CD4-positive, alpha-beta T cell treated with Interleukin-10 for 1 hour (primary cell): ENCODE measurements at places on chromosomes 4 and X.
A peak's percentile ranks its signal among the peaks of the same experiment; 100 is the strongest.

DNA sequence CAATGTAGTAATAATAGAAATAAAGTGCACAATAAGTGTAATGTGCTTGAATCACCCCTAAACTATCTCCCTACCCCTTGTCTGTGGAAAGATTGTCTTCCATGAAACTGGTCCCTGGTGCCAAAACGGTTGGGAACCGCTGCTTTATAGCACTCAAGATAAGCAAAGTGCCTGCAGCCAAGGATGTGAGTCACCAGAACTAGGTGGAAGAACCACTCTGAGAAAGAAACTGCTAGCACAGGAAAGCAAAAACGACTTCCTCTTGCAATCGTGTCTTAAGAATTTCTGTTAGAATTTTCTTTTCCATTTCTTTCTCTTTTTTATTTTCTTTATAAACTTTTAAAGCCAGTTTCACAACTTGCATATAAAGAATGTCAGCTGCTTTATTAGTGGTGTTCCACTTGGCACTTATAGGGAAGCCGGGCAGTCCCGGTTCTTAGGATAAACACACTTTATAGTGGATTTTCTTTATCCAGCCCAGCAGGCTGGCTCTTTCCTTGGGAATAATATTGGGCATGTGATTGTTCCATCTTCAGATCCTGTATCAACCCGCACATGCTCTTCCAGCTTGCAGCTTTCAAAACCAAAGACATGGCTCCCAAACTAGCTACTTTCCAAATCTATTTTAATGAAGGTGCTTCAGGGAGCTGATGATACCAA is 32.3 kb upstream of the CXCL8 start:
- DNase-seq: no peak

DNA sequence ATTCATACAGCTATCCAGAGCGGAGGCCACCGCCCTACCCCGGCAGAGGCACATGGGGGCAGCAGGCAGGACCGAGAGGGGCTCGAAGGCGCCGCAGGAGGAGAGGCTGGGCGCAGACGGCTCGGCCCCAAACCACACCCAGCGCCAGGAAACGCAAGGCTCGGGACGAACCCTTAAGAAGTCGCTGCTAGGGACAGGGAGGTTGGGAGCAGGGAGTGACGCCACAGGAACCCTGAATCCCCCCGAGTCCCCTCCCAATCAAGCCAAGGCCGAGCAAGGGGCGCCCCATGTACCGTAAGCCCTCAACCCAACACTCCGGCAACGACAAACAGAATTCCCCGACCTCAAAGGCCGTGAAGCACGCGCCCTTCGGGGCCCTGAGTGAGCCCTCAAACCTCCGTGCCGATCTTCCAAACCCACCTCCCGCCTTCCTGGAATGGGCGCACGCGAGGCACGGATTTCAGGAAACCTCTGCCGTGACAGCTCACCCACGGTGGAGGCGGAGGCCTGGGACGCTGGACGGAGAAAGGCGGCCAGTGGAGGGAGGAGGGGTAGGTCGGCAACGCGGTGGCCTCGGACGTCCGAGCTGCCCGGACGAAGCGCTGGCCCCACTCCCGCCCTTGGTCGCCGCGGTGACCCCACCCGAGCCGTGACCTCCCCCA is 1.8 kb downstream of the ZFYVE28 start:
- DNase-seq: peak; percentile 33

DNA sequence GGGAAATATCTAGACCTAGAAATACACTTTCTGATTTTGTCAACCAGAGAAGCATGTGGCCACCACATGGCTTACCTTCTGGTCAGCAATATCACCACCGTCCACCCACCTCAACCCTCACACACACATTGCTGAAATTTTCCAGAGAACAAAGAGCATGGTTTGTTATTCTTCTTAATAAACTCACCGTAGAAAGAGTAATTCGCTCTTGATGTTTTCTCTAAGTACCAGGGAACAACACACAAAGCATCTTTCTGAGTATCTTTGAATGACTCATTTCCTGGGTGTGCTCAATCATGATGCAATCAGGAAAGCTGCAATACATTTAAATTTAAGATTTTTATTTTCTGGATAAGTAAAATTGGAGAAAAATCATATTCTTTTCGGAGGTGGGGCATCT is 24.7 kb upstream of the LRAT start:
- no peak for DNase-seq

DNA sequence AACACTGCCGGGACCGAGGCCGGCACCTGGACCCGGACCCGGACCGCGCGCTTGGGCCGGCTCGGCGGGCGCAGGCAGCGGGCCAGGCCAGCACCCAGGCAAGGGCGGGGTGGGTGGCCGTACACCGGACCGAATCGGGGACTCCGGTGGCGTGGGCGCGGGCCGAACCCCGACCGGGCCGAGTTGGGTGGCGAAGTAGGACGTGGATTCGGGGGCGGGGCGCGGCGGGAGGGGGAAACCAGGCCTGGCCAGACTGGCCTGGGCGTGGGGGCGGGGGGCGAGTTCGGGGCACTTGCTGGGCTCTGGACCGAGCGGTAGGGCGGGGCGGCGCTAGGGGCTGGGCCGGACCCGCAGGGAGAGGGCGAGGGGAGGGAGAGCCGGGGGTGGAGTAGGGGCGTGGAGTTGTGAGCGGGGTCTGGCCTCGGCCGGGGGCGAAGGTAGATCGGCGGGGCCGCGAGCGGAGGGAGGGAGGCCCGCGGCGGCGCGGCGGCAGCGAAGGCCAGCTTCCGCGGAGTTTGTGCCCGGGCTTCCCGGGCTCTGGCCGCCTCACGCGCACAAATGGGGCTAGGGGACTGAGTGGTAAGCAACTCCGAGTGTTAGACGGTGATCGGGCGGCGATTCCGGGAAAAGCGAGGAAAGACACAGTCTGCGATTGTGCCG is 1.8 kb upstream of the BCORL1 start:
- peak; percentile 19 for DNase-seq

DNA sequence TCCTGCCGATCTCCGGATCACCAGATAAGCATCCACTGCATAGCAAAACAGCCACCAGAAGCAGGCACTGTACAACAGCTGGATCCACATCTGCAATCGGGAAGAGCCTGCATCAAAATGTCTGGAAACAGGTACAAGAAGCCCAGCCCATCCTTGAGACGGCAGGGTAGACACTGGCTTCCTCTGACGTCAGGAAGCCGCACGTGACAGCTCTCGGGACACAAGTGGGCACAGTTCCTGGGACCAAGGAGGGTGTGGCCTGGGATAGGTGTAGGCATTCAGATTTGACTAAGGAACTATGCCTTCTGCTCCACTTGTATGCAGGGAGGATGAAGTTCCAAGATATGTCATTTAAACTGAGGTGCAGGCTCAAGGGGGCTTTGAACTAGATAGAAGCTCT is 6.3 kb downstream of the GPR143 start:
- no peak for DNase-seq

DNA sequence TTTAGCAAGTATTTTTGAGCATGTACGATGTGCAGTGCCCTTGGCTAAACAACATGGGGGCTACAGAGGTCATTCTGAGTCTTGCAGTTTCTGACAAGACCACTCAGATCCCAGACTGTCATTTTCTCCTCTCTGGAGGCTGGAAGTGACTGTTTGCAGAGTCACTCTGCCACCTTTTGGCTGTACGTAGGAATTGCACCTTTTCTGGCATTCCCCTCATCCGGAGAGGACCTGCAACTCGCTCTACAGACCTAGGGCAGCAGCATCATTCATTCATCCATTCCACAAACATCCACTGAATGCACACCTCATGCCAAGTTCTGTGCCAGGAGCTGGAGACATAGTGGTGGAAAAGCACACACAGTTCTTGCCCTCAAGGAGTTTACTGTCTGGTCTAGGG is 160.4 kb upstream of the GPR101 start:
- DNase-seq: peak; percentile 11

- no peak for DNase-seq
These were observed 59.9 kb upstream of the IL2 start for GRCh38 chr4:122516376-122516775.

- DNase-seq: no peak
These were observed 3.4 kb downstream of the YTHDC1 start for GRCh38 chr4:68346461-68346860.

- DNase-seq: no peak
These were observed 83.8 kb downstream of the SEL1L3 start for GRCh38 chr4:25779021-25779420.

- DNase-seq: no peak
These were observed 57.0 kb upstream of the MAGEB16 start for GRCh38 chrX:35741142-35741541.
